ENCODE measurements at places on chromosomes 4 and X.

GRCh38 chrX:49212861-49213260 lies 12.9 kb upstream of the SYP start:
- DNase-seq = no peak

GRCh38 chrX:41164449-41164848 lies 79.2 kb downstream of the USP9X start:
- DNase-seq = no peak

- no peak for DNase-seq
These were observed 8.2 kb upstream of the VGLL1 start for GRCh38 chrX:136523770-136524169.

- no peak for DNase-seq
These were observed 10.7 kb upstream of the HCCS start for GRCh38 chrX:11100281-11101035.

DNA sequence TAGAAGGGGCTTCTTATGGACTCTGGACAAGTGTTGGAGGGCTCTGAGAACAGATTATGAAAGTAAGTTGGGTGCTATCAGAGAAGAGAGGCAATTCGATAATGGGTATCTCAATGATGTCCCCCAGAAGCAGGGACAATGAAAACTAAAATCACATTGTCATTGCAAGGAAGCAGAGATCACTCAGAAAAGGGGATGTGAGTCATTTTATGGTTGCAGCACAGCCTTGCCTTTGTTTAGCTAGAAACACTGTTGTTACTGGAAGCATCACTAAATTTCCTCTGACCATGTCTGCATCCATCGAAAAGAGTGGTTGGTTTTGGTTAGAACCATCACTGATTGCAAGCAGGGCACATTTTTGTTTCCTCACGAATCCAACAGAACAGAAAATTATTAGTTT lies 246.8 kb upstream of the NWD2 start:
- DNase-seq = no peak

GRCh38 chr4:113411496-113411938 lies 350.0 kb downstream of the CAMK2D start:
- no peak for DNase-seq

DNA sequence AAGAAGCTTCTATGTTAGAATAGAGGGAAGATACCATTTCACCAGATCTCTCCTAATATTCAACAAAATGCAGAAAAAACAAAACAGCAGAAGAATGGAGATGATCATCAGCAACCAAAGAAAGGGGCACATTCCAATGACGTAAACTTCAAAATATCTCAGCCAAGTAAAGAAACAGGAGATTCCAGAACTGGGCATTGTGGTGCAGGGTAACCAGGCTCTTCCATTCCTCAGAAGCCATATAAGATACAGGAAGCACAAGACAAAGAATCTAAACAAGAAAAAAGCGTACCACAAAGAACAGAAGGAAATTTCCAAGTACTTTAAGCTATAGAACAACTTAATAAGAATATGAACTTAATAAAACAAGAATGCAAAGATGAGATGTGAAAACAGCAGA lies 6.9 kb upstream of the ARMCX4 start:
- DNase-seq = no peak

All from thymus (tissue), 14 donors.